Thyroid gland (tissue), 4 donors: ENCODE measurements at places on chromosomes 2 and 18.

GRCh38 chr2:99867770-99868169 lies 274.6 kb downstream of the AFF3 start:
- DNase-seq, result no peak

DNA sequence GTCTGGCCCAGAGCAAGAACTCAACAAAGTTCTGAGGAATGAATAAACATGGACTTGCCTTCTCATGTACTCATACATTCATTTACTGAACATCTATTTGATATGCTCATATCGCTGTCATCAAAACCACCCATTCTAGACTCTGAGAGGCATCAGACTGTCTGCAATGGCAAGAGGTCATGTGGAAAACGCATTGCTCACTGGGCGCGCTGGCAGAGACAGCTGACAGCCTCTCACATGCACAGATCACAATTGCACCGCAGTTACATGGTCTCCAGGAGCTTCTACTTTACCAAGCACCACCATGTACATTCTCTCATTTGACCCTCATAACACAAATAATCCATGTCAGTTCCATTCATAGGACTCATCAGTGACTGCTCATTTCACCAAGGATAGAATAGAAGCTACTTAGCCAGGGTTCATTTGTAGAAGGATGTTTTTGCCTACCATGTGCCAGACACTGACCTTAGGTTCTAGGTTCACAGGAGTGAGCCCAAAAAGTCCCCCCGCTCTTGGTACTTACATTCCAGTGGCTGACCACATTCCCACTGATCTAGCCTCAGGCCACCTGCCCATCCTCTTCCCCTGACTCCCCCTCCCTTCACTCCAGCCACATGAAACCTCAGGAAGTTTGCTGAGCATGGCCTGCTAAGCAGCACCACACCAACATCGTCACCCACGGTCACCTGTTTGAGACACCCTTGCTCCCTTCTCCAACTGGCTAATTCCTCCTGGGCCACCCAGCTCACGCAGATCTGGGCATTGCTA lies 6.1 kb downstream of the FAM124B start:
- no peak for DNase-seq

- peak; percentile 87 for DNase-seq
Observed at GRCh38 chr2:46315103-46315890, 18.1 kb downstream of the EPAS1 start.

DNA sequence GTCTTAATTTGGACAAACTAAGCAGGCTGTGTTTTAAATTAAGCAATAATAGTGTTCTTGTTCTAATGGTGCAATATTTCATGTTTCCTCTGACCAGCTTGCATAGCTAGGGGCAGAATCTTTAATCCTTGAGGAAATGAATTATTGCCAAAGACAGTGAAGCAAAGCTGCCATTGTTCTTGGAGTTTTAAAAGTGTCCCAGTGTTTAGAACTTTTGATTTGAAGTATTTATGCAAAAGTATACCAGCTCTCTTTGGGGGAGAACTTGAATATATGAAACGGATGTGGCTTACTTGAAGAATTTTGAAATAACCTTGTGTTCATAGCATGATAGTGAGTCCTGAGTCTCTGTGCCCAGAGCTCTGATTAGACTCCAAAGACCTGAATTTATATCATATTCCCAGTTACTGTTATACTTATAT lies 33.4 kb downstream of the ITGA6 start:
- DNase-seq, result no peak

DNA sequence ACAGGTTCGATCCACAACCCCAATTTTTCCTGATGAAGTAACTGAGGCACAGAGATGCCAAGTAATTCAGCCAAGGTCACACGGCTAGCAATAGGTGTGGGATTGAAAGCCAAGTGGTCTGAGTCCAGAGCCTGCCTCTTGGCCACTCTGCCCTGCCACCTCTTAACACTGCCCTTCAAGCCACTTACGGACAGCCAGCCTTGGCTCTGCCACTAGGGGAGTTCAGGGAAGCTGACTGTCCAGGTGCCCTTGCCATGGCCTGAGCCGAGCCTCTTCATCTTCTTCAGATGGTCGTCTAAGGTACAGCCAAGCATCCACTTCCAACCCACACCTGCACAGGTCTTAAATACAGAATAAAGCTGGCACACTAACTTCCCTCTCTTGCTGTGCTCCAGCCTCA lies 99.3 kb upstream of the GPR45 start:
- DNase-seq, result no peak

DNA sequence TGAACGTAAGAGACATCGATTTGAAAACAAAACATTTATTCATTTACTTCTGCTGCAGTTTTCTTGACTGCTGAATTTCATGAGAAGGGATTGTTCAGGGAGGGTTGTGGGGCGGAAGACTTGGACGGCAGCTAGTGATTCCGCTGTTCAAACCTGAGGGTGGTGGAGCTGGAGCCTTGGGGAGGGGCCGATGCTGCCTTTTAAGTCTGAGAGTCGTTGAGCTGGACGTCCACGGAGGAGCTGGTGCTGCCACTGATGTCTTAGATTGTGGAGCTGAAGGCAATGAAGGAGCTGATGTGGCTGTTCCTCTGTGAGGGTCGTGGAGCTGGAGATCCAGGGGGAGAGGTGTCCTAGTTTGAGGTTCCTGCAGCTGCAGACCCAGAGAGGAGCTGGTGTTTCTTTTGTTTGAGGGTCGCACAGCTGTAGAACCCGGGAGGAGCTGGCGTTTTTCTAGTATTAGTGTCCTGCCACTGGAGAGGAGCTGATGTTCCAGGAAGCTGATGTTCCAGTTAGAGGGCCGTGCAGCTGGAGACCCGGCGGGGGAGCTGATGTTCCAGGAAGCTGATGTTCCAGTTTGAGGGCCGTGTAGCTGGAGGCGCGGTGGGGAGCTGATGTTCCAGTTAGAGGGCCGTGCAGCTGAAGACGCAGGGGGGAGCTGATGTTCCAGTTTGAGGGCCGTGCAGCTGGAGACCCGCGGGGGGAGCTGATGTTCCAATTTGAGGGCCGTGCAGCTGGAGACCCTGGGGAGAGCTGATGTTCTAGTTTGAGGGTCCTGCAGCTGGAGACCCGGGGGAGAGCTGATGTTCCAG lies 150.9 kb downstream of the RTP5 start:
- DNase-seq, result no peak

- DNase-seq, result peak; percentile 49
Observed at GRCh38 chr2:6866275-6866671, 566 bp upstream of the CMPK2 start.

DNA sequence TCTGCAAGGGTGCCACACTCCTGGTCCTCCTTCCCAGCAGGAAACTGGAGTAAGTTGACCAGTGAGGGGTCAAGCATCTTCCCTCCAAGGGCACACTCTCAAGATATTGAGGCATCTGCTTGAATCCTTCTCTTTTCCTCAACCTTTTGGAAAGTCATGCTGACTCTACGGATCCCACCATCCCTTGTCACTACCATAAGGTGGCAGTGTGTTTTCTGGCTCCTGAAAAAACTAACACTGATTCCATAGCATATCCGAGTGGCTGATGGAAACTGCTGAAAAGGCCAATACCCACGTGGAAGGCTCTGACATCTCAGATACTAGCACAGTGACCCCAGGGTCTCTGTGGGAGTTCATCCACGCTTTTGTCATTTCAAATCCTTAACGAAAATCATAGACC lies 37.1 kb downstream of the GPR45 start:
- no peak for DNase-seq

DNA sequence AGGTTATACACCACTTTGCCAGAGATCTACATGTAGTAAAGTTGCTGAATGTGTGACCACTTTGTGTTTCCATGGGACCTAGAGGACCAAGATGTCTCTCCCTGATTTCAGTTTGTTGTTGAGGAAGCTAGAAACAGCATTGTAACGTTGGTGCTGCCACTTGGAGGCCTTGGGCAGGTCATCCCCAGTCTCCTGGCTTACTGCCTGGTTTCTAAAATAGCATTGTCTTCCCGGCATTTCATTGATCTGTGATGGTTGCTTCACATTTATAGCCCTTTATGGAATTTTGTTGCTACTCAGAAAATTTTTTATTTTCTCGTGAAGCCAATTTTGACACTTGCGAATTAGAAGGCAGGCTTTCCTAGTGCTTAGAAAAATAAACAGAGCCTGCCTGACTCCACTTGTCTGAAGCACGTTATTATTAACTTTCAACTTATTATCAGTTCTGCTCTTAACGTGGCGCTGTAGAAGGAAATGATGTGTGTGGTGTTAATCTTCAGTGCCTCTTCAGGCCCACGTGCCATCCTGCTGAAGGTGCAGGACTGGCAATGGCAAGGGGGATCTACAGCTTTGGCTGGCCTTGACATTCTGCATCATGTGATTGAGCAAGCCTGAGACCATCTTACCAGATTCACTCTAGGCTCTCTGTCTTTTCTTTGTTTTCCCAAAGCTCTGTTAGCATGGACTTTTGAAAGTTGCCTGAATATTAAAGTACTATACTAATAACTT lies 59.9 kb downstream of the INPP4A start:
- peak; percentile 18 for DNase-seq

GRCh38 chr2:102891296-102891695 lies 129.5 kb downstream of the TMEM182 start:
- no peak for DNase-seq

DNA sequence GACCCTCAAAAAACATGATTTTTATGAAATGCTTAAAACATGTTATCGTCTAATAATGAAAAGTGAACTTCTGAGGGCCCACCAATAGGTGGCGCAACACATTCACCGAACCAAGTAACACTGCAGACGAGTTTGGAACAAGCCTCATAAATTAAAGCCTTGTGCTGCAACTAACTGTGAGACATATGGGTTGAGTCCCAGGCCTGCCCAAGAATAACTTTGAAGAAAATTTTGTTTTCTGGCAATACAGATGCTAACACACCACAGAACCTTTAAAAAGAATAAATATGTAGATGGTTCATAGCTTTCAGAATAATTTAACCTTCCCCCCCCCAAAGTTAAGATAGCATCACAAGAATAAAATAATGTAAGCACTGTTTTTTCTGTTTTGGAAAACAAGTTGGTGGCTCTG lies 285.9 kb downstream of the RNF144A start:
- DNase-seq, result peak; percentile 43

- DNase-seq, result no peak
Observed at GRCh38 chr2:39603436-39603835, 62.3 kb upstream of the TMEM178A start.

GRCh38 chr2:134360745-134361487 lies 107.0 kb downstream of the MGAT5 start:
- DNase-seq, result peak; percentile 46

DNA sequence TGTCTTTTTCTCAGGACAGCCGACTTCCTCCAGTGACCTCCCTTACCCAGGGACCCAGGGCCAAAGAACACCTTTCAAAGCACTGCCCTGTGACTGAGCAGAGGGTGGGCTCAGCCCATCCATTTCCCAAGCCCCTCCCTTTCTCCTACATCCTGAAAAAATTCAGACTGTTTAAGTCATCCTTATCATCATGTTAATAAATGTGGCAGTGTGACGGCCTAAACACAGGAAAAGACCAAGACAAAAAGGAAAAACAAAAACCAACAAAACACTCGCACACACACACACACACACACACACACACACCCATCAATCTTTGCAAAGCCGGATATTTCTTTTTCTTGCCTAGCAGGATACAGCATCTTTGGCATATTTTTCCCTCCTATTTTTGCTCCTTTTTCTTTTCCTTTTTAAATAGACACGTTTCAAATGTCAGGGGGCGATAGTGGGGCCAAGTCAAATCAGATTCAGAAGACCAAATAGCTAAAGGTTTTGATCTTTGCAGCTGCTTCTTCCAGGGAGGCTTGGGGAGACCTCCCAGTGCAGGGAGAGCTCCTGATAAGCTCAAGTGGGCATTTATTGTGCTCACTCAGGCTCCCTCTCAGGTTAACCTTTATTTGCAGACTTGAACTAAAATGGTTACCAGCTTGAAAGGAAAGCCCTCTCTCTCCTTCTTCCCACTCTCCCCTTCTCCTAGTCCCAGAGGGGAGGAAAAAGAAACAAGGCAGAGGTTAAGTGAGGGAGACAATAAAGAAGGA lies 39.5 kb upstream of the NRP2 start:
- DNase-seq, result no peak

GRCh38 chr2:206160125-206160806 lies 571 bp downstream of the EEF1B2 start:
- DNase-seq, result no peak

DNA sequence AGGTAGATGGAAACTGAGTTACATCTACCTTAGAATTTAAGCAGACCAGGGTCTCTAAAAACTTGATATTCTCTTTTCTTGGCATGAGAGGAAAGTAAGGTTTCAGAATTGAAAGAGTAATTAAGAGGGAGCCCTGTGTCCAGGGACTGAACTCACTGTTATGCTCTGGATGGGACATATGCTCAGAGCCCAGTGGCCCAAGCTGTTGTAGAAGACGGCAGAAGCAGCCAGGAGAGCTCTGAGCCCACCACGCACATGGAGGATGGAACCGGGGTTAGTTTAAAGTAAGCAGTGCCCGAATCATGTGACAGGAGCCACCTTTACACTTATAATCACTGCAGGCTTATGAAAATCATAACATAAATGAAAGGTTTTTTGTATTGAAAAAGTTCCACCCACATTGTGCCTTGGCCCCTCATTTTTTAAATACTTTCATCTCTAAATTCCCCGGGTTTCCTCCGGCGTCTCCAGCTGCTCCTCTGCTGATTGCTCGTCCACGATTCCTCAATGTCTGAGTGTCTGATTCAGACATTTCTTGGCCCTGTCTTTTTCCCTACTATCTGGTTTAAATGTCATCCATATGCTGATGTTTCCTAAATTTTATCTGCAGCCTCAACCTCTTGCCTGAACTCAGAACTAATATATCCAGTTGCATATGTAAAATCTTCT lies 36.1 kb upstream of the SPTBN1 start:
- no peak for DNase-seq

GRCh38 chr2:165857876-165858275 lies 63.8 kb upstream of the GALNT3 start:
- DNase-seq, result no peak

DNA sequence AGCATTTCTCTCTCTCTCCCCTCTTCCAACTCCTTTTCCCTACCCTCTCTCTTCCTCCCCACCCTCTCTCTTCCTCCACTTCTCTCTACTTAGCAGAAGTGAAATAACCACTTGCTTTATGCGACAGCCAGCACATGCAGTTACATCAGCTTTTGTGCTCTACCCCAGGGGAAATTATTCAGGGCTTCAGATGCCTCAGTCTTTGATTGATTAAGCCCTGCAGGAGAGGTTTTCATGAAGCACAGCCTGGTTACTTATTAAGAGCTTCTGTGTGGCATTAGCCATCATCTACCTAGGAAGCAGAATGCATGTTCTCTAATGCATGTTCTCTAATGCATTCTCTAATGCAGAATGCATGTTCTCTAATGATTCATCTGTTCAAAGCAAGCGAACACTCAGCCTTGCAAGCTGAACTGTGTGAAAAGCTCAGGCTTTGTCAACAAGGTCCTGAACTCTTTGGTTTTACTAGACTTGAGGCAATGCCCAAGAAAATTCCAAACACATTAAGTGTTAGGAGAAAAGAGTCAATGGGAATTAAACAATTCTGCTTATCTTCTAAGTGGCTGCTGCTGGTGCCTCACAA lies 56.1 kb downstream of the LHCGR start:
- no peak for DNase-seq

DNA sequence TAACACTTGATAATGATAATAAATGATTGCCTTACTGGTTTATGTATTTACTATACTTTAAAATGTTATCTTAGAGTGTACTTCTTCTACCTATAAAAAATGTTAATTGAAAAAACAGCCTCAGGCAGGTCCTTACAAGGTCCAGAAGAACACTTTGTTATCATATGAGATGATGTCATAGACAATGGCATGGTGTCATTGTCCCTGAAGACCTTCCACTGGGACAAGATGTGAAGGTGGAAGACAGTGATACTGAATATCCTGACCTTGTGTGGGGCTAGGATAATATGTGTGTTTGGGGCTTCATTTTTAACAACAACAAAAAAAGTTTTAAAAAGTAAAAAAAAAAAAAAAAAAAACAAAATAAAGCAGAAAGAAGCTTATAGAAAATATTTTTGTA lies 342.2 kb upstream of the KYNU start:
- DNase-seq, result no peak

- no peak for DNase-seq
Observed at GRCh38 chr2:160838691-160839090, 321.5 kb upstream of the TANK start.
